ENCODE measurements at places on chromosomes 4 and X. TPM values are rescaled to one million over a fixed set of nuclear protein-coding genes. Genes with fewer than 3 reads are reported as not detected.

CT45A3 gene
- not detected for total RNA-seq

DNA sequence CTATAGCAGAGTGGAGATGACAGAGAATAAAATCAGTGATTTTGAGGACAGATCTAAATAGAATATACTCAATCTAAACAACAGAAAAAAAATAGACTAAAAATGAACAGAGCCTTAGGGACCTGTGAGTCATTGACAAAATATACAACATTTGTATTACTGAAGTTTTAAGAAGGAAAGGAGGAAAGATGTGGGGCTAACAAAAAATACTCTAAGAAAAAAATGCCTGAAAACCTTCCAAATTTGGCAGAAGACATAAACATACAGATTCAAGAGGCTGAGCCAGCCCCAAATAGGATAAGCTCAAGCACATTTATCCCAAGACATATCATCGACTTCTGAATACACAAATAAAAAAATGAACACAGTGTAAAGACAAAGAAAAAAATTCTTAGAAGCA is 123.6 kb upstream of the INTU start:
- no peak for DNase-seq

DNA sequence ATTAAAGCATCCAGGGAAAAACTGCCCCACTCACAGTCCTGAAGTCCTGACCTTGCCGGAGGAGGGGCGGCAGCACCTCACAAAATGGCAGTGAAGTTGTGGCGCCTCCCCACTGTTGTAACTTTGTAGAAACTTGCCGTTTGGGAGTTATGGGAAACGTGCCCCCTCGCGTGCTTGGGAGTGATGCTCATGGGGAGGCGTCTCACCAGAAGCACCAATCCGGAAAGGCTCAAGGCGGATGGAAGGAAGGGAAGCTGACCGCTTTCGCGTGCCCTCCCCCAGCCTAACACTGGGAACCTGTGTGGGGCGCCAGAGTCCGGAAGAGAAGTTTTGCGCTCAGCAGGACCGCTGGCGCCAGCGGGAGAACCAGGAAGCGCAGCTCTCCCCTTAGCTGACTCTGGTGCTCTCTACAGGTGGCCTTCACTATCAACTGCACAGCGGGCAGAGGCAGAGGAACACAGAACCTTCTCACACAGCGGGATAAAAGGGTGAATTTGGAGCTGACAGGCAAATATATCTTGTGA is at the start of the genes CT45A10 and SAGE1:
CT45A10 (minus strand) TSS at position 151 of the 524 bp plus-strand sequence. CDS start 8,100 bp downstream, outside the sequence.
SAGE1 (plus strand) TSS at position 423 of the 524 bp plus-strand sequence. CDS start 2,527 bp downstream, outside the sequence.
- no peak for DNase-seq

DNA sequence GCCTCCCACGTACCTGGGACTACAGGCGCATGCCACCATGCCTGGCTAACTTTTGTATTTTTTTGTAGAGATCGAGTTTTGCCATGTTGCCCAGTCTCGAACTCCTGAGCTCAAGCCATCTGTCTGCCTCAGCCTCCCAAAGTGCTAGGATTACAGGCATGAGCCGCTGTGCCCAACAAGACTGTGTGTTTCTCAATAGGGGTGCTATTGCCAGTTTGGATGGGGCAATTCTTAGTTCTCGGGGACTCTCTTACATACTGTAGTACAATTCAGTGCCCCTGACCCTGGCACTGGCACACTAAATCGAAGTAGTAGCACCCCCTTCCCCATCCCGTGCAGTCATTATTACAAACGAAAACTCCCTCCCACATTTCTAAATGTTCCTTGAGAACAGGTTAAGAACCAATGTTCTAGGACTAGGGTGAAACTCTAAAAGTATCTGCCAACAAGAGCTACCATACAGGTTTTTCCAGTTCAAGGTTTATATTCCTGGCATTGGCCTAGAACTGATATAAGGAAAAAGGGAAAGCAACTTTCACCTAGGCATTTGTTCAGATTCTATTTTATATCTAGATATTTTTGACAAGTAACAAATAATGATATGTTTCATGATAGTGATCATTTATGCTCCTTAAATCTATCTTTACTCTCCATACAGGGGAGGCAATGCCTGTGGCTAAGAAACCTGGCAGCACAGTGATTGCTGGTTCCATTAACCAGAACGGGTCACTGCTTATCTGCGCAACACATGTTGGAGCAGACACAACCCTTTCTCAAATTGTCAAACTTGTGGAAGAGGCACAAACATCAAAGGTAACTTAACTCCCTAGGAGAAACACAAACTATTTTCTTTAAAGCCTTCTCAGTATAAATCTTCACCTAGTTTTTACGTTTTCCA is 50.4 kb upstream of the PGAM4 start:
- DNase-seq, result no peak

- DNase-seq, result no peak
Measured at GRCh38 chr4:73068491-73069337, 802 bp downstream of the COX18 start.
